Esophagus squamous epithelium (tissue), 5 donors: ENCODE measurements at places on chromosomes 2 and 18.

- DNase-seq: no peak
Measured at GRCh38 chr2:12463189-12463588, 253.5 kb upstream of the TRIB2 start.

GRCh38 chr2:127416506-127417001 is 1.7 kb upstream of the PROC start:
- DNase-seq: no peak

DNA sequence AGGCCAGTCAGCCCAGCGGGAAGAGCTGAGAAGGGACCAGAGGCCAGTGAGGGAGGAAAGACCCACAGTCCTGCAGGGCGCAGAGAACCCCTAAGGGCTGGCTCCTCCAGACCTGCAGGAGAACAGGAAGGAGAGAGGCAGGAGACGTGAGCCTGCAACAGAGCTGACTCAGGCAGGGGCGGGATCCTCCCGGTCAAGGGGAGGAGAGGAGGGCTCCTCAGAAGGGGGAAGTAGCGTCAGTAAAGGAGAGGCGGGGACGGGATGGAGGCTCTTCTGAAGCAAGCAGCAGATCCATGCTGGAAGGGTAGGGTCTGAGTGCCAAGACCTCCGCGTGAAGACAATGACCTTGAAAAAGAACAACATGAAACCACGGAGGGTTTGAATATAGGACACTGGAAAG is 50.8 kb downstream of the TRABD2A start:
- DNase-seq: no peak

- DNase-seq: no peak
Measured at GRCh38 chr2:68432696-68433658, 34.1 kb downstream of the FBXO48 start.

GRCh38 chr2:177254433-177255226 is 9.9 kb downstream of the NFE2L2 start:
- DNase-seq: no peak

DNA sequence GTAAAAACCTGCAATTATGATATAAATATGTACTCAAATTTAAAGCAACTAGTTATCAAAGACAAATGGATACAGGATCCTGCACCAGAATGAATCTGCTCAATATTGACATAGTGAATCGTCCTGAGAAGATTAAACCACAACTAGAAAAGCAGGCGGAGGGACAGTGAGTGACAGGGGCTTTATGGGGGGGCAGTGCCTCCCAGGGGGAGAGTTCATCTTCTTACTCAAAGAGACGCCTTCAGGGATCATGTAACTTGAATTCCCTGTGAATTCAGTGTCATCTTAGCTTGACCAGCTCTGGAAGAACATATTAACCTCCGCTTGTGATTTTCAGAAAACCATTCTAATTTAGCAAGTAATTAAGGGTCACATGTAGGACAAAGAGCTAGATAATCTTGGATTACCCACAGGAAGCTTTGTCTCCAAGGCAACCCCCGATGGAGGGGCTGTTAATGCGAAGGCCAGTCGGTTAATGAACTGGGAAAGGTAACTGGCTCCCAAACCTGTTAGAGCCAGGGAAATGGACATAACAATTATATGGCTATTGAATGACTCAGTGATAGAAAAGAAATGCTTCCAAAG is 17.4 kb upstream of the LMAN1 start:
- DNase-seq: no peak

- no peak for DNase-seq
Measured at GRCh38 chr2:27960237-27960912, 69.8 kb downstream of the BABAM2 start.

DNA sequence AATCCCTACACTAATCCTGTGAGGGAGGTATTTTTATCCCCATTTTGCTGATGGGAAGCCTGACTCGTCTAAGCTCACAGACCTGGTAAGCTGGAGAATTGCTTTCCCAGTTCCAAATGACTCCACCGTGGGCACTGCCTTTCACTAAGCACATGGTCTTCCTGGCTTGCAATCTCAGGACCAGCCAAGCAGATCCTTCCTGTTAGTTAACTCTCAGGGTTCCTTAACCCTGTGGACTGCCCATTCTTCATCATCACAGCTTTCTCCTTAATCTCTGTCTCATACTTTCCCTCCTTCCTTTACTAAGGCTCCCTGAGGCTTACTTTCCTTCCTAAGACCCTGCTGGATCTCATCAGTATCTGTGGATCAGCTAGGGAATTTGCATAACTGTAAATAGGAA is 122.2 kb upstream of the ZEB2 start:
- DNase-seq: no peak

GRCh38 chr18:59263661-59264060 is 9.6 kb downstream of the RAX start:
- DNase-seq: no peak

GRCh38 chr2:126946318-126947102 is 47.8 kb downstream of the TEX51 start:
- no peak for DNase-seq

GRCh38 chr2:142840436-142840835 is 37.0 kb upstream of the KYNU start:
- no peak for DNase-seq

- no peak for DNase-seq
Measured at GRCh38 chr18:10923141-10923540, 226.2 kb downstream of the PIEZO2 start.
